Stimulated activated CD4-positive, alpha-beta T cell treated with anti-CD3 and anti-CD28 coated beads, Interleukin-2, amount 100 ng/mL, for 4 hours (primary cell): ENCODE measurements at places on chromosomes 7 and 10.
A peak's percentile ranks its signal among the peaks of the same experiment; 100 is the strongest.

DNA sequence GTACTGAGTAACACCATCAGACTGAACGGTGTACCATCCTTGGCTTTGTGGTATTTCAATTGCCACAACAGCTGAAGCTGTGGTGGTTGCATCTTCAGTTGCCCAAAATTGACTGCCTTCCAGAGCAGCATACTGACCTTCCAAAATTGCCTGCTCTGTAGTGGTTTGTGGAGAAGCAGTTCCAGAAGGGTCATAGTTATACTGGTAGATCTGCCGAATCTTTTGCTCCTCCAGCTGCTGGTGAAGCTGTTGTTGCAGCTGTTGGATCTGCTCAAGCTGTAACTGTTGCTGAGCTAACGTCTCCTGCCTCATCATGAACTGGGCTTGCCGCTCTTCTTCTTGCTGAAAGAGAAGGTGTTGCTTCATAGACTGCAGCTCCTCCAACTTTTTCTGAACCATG lies 212.2 kb downstream of the PCLO start:
- DNase-seq, result no peak

DNA sequence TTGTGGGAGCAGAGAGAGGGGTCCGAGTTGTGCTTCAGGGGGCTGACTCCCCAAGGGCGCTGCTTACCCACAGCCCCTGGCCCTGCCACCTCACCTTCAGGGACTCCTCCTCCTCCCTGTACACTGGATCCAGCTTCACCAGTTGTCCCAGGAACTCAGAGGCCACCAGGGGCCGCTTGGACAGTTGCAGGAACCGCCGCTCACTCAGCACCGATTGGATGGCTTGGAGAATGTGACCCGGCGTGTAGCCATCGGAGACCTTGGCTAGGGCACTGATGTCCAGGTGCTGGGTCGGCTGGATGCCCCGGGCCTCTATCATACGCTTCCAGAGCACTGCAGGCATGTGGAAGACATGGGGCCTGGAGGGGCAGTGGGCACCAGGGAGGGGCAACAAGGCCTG lies 4.5 kb upstream of the ASB10 start:
- DNase-seq, result no peak

GRCh38 chr7:4958477-4959301 lies at the start of gene MMD2:
TSS of gene MMD2 (minus strand) at chr7:4959187. CDS start at chr7:4959017, 170 bp downstream.
- DNase-seq, result no peak

GRCh38 chr10:72461085-72461484 lies 106.4 kb upstream of the DNAJB12 start:
- DNase-seq, result no peak

DNA sequence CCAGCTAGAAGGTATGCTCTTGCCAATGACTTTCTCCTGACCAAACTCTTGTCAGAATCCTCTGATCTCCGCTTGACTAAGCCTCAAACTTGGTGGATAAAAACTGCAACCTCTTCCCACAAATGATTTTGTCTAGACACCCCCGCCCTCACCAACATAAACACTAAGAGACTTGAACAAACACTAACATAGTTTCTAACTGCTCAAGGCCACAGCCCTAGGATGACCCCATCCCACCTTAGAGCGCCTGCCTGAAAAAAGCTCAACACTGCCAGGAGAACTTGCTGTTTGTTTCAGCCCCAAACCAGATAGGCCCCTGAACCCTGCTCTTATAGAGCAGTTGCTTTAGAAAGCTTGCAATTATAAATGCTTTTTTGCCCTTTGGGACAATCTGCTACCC lies 71.8 kb downstream of the LRRN3 start:
- DNase-seq, result no peak

DNA sequence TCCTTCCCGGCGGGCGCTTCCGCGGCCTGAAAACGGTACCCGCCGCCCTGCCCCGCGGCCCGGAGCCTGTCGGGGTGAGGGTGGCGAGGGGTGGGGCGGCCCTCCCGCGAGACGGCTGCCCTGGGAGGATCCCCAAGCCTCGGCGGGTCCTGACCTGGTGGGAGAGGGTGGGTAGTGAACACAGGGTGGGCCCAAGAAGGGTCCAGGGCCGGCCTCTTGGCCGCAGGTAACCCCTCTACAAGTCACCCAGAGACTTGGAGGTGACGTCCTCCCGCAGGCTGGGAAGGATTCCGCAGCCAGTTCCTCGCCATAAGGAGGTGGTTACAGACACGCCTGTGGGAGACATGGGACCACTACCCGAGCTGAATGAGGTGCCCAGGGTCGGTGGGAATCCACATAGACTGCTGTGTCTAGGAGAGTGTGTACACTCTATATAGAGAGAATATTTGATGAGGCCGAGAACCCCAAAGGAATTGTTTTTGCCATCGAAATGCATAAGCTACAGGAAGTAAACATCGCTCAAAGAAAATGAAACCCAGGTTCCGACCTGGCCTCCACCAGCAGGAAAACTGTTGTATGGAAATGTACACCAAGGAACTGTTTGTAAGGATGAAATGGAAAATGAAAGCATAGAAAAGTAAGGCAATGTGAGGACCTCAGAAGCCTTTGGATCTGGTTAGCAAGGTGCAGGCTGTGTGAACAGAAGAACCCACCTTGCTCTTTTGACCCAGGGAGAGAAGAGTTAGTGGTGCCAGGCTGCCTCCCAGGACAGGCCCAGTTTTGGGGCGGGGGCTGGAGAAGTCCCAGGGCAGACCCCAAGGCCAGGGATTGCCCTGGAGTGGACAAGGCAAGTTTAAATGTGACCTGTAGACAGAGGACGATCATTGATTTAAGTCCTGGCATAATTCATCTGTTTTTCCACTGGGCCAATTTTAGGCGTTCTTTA lies 659 bp downstream of the OPTN start:
- no peak for DNase-seq

- no peak for DNase-seq
These were observed 7.8 kb downstream of the BAMBI start for GRCh38 chr10:28684986-28685580.

GRCh38 chr10:17238445-17239291 lies 10.6 kb downstream of the VIM start:
- no peak for DNase-seq

GRCh38 chr7:36286226-36286625 lies 103.4 kb upstream of the ANLN start:
- DNase-seq, result peak; percentile 10

GRCh38 chr10:11285171-11285570 lies 267.5 kb downstream of the CELF2 start:
- no peak for DNase-seq

GRCh38 chr7:142240546-142240945 lies 17.3 kb downstream of the PRSS58 start:
- DNase-seq, result no peak

GRCh38 chr7:98668255-98668654 lies 51.2 kb downstream of the NPTX2 start:
- DNase-seq, result no peak

GRCh38 chr10:93849593-93849992 lies 44.2 kb upstream of the SLC35G1 start:
- DNase-seq, result no peak

- DNase-seq, result no peak
These were observed 94.2 kb downstream of the MICALL2 start for GRCh38 chr7:1364906-1365570.

- DNase-seq, result no peak
These were observed 127.8 kb downstream of the RNF216 start for GRCh38 chr7:5653661-5654060.

DNA sequence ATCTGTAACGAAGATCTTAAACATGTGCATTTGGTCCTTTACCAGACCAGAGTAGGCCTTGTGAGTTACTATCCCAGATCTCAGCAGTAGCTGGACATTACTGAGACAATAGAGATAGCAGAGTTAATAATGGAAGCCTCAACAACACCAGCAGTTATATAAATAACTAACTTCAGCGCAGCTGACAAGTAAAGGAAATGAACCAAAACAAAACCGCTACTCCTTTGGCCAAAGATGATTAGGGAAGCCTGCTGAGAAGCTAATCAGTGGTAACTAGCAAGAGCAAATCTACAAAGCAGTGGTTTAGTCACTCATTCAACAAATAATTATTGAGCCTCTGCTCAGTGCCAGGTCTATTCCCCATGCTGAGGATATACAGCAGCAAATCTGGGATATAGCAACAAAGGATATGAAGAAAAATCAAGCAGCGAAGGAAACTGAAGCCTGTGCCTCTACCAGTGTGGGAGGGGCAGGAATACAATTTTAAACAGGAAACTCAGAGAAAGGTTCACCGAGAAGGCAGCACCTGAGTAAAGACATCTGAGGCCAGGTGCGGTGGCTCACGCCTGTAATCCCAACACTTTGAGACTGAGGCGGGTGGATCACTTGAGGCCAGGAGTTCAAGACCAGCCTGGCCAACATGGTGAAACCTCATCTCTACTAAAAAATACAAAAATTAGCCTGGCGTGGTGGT lies 103.6 kb downstream of the ELMO1 start:
- DNase-seq, result no peak

- DNase-seq, result no peak
These were observed 9.3 kb upstream of the JCAD start for GRCh38 chr10:30068492-30069223.

- no peak for DNase-seq
These were observed 75.8 kb downstream of the NKX6-2 start for GRCh38 chr10:132710036-132710686.

DNA sequence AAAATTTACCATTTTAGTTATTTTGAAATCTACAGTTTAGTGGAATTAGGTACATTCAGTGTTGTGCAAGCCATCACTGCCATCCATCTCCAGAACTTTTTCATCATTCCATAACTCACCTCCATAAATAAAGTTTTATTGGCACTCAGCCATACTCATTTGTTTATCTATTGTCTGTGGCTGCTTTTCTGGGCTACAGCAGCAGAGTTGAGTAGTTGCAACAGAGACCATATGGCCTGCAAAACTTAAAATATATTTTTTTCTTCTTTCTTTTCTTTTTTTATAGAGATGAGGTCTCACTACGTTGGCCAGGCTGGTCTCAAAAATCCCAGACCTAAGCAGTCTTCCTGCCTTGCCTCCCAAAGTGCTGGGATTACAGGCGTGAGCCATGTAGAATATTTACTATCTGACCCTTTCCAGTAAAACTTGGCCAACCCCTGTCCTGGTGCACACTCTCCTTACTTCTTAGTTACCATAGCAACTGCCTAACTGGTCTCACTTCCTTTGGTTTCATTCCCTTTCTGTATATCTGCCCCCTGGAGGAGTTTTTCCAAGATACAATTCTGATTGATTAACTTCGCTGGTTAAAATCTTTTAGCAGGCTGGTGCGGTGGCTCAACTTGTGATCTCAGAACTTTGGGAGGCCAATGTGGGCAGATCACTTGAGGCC lies 133.2 kb downstream of the CUX1 start:
- no peak for DNase-seq

DNA sequence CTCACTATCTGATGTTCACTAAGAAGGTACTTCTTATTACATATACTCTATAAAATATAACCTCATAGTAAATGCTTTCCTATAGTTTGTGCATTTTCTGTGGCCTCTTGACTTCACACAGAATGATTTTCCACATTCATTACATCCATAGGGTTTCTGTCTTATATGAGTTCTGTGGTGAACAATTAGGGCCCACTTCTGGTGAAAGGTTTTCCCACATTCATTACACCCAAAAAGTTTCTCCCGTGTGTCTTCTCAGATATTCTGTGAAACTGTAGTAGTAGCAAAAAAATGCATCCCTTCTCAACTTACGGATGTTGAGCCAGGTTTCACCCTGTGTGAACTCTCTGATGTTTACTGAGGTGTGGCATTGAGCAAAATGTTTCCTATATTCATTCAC lies 119.3 kb downstream of the ZNF33B start:
- no peak for DNase-seq

DNA sequence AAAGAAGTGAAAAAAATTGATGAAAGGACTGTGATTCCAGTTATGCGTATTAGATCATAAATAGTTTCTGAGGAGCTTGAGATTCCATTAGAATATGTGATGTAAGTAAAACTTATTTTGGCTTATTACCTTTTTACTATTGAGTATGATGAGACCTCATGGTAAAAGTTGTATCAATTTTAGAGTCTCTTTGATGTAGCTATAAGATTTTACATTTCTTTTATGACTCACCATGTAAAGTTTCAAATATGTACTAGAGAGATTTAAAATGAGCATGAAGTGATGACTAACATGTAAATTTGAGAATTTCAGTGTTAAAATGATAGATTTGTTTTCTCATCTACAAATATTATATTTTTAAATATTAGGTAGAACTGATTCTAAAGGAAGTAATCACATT lies 276.5 kb downstream of the OTUD1 start:
- no peak for DNase-seq

DNA sequence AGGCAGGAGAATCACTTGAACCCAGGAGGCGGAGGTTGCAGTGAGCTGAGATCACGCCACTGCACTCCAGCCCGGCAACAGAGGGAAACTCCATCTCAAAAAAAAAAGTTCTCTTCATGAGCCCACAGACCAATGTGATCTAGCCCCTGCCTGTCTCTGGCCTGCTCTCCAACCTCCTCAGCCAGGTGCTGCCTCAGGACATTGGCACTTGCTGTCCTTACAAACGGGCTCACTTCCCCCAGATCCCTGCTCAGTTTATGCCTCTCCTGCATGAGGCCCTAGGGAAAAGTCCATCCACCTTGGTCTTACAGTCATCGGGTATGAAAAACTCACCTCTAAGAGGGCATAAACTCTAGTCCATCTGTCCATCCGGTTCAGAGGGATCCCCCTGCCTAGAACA lies 32.5 kb downstream of the TNS3 start:
- no peak for DNase-seq

- no peak for DNase-seq
These were observed 1.0 kb upstream of the VENTX start for GRCh38 chr10:133236401-133237240.

DNA sequence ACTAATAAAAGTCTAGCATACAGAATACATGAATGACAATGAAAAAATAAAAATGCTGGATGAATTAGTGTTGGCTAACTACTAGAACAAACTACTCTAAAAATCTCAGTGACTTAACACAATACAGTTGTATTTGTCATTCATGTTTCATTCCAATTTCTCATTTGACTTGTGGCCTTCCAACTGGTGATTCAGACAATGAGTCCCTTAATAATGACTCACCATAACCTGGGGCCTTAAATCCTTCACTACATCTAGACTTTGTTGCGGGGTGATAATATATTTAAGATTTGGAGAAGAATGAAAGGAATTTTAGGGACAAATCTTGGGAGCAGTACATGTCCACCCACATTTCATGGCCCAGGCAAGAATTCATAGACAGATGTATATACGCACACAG lies 90.5 kb upstream of the POM121L12 start:
- DNase-seq, result no peak

GRCh38 chr10:22854935-22855421 lies 72.9 kb upstream of the ARMC3 start:
- no peak for DNase-seq

GRCh38 chr10:20622531-20623211 lies 274.4 kb downstream of the NEBL start:
- DNase-seq, result no peak

GRCh38 chr7:81469869-81470723 lies 299.8 kb downstream of the HGF start:
- no peak for DNase-seq
